Esophagus squamous epithelium (tissue), 5 donors: ENCODE measurements at places on chromosomes 11 and 22.

GRCh38 chr11:108766596-108767173 lies 101.8 kb downstream of the DDX10 start:
- no peak for DNase-seq

GRCh38 chr11:69355346-69355940 lies 61.5 kb downstream of the MYEOV start:
- no peak for DNase-seq

GRCh38 chr11:128632141-128632791 lies 44.9 kb upstream of the ETS1 start:
- DNase-seq, result no peak

DNA sequence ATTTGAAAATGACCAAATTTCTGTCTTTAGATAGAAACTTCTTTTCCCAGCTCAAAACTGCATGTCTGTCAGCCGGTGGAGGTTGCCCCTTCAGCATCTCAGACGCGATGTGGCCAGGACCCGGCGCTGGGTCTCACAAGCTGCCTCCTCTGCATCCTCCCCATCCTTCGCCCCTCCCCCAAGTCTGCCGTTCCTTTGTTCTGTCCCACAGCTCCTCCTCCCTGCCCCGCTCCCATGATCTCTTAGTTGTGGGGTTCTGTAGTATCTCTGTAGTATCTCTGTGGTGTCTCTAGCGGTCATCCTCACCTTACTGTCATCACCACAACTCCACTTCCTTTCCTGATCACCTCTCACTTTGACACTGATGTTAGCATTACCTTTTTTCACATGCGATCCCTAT lies 49.9 kb downstream of the TRAF6 start:
- DNase-seq, result no peak

DNA sequence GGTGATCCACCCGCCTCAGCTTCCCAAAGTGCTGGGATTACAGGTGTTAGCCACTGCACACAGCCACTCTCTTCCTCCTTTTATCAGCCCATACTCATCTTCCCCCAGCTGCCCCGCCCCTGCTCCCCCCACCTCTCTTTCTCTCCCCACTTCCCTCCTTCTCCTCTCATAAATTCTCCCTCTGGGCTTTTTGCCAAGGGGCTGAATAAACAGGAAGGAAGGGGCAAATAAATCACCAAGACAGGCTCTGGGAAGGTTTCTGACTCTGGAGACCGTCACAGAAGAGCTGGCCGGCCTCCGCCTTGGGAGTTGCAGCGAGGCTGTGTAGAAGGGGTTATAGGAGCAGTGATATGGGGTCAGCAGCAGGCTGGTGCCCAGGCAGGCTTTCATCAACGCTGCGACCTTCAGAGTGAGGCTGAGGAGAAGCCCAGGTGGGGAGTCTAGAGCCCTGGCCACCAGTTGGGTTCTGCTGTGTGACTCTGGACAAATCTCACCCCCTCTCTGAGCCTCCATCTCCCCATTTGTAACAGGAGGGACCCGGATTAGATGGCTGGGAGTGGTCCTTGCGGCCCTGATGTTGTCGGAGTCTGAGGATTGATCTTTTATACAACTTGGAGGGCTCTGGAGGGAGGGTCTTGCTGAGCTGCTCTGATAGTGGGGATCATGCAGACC lies 62.6 kb upstream of the RASD2 start:
- no peak for DNase-seq

- no peak for DNase-seq
These were observed 98.8 kb downstream of the KIRREL3 start for GRCh38 chr11:126901783-126902182.
